ENCODE measurements at places on chromosomes 4 and X. TPM values are rescaled to one million over a fixed set of nuclear protein-coding genes. Genes with fewer than 3 reads are reported as not detected.

GRCh38 chr4:116015062-116015461 lies 901.6 kb upstream of the NDST4 start:
- H3K36me3 ChIP-seq, result peaks cover 32% of the 10 kb centered on the region
- no peak for DNase-seq
- no peaks in the 10 kb centered on the region for H3K4me1 ChIP-seq

- no peaks in the 10 kb centered on the region for H3K4me1 ChIP-seq
- H3K27me3 ChIP-seq, result no peaks in the 10 kb centered on the region
- peaks cover 17% of the 10 kb centered on the region for H3K36me3 ChIP-seq
These were observed 187.2 kb downstream of the RAB28 start for GRCh38 chr4:13296986-13297385.

DNA sequence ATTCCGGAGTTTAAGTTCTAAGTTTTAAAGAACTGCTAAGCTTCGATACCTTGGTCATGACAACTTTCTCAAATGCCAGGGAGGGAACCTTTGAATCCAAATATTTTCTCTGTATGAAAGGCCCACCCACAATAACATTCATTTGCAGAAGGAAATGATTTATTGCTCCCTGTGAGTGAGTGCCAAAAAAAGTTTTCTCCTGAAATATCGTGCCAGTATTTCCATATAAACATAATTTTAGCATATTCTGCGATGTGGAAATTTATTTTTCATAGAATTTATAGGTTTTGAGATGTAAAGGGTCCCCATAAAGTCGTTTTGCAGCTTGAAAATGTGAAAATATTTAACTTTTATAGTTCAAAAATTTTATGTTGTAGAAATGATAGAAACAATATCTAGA lies 53.9 kb downstream of the BMPR1B start:
- no peaks in the 10 kb centered on the region for H3K36me3 ChIP-seq
- no peaks in the 10 kb centered on the region for H3K27me3 ChIP-seq
- no peak for DNase-seq
- H3K27ac ChIP-seq, result no peak overlapping the region

DNA sequence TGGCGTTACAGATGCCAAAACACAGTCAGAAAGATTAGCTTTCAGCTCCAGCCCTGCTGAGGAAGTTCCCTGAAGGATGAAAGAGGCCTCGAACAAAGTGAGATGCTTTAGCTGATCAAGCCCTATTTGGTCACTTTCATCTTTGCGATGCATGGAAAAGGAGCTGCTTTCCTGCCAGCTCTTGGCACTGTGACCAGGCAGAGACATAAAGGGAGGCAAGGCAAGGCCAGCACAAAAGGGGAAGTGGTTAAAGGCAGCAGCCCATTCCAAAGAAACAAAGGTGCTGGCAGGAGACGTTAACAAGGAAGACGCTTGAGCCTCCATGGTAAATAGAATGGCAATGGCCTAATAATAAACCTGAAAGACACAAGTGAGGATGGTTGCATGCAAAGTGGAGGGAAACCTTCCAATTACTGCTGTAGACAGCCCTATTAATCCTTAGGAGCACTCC lies 617.1 kb upstream of the INTU start:
- no peak overlapping the region for H3K27ac ChIP-seq
- no peaks in the 10 kb centered on the region for H3K27me3 ChIP-seq
- no peak overlapping the region for H3K4me3 ChIP-seq
- peaks cover 5% of the 10 kb centered on the region for H3K4me1 ChIP-seq
- DNase-seq, result peak; percentile 28
- H3K36me3 ChIP-seq, result no peaks in the 10 kb centered on the region

The TLL1 gene
- total RNA-seq, result not detected

DNA sequence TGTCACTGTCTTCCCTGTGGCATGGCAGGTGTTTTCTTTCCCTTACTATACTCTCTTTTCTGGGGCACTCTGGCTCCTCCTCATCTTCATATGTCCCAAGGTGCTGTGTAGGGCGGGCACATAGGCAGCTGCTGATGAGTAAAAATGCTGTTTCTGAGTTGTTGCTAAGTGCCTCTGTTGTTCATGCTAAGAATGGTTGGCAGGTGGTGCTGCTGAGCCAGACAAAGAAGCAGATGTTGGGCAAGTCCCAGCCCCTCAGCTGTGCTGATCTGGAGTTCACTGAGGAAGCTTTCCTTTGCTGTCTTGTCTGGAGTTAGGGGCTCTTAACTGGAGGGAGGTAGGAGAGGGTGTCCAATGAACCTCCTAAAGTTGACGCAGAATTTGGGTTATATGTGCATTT lies 40.6 kb downstream of the HADH start:
- H3K4me3 ChIP-seq, result no peak overlapping the region
- no peaks in the 10 kb centered on the region for H3K27me3 ChIP-seq
- no peak overlapping the region for H3K27ac ChIP-seq
- no peaks in the 10 kb centered on the region for H3K4me1 ChIP-seq
- peak; percentile 72 for DNase-seq
- peaks cover 58% of the 10 kb centered on the region for H3K36me3 ChIP-seq

The FAM47E gene
- total RNA-seq, result 1.0 TPM

The C4orf50 gene
- total RNA-seq, result 0.17 TPM

The HSFX4 gene
- total RNA-seq, result not detected

DNA sequence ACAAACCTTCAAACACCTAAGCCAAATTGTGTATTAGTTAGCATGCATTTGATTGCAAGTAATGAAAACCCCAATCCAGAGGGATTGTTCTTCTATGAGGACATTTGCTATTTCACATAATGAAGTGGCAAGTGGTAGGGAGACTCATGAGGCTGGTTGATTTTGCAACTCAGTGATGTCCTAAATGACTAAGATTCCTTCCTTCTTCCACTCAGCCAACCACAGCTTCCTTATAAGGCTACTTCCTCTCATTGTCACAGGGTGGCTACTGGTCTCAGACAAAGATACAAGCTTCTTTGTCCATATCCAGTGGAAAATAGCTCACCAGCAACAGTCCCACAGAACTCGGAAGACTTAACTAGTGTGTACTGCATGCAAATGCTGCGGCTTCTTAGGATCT lies 5.3 kb upstream of the OTC start:
- H3K4me3 ChIP-seq, result no peak overlapping the region
- no peak for DNase-seq
- no peaks in the 10 kb centered on the region for H3K4me1 ChIP-seq
- peaks cover 1% of the 10 kb centered on the region for H3K36me3 ChIP-seq
- H3K27me3 ChIP-seq, result no peaks in the 10 kb centered on the region

The REST gene
- total RNA-seq, result 98.1 TPM

- no peak overlapping the region for H3K27ac ChIP-seq
- H3K4me3 ChIP-seq, result no peak overlapping the region
- no peaks in the 10 kb centered on the region for H3K27me3 ChIP-seq
- no peaks in the 10 kb centered on the region for H3K36me3 ChIP-seq
- no peaks in the 10 kb centered on the region for H3K4me1 ChIP-seq
These were observed 37.4 kb upstream of the RXFP1 start for GRCh38 chr4:158484173-158484885.

Measured in H9 (cell line).